Cardiac fibroblast (primary cell): ENCODE measurements at places on chromosomes 13 and 19.
A peak's percentile ranks its signal among the peaks of the same experiment; 100 is the strongest.

DNA sequence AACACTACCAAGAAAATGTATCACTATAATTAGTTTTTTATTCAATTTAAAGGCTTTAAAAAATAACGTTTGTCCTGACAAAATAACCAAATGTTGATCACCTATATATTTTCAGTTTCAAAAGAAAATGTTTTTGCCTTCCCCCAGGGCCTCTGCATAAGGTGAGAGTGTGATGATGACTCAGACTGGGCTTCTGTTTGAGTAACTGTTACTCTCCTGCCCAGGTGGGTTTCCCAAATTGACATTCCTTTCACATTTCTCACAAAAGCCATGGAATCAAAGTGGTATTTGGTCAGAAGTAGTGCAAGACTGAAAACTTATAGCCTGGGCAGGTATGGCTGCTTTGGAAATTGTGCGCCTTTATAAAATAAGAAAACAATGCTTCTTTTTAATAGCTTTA, 180.6 kb downstream of the COG6 start:
- no peak for DNase-seq

DNA sequence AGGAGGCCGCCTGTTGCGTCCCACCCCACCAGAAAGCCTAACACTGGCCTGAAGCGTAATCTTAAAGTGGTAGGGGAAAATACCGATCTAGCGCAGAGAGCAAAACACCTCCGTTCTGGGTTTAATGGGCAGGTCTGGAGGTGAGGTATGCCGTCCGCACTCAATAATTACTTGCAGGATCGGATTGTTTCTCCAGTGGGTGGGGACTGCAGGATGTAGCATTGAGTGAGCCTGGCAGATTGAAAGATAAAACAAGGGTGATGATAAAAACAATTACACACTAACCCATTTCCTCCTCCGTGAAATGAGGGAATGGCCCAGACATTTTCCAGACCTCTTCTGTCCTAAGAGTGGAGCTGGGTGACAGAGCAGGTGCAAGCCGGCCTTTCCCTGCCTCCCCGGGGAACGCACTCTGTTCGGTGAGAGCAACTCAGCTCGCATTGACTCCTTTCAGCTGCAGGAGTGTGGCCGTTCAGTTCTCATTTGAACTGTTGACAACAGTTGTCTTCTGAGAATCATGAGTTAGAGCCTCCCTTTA, 110.2 kb upstream of the DOCK9 start:
- DNase-seq: no peak

GRCh38 chr13:109678459-109678858, 107.9 kb downstream of the IRS2 start:
- no peak for DNase-seq

DNA sequence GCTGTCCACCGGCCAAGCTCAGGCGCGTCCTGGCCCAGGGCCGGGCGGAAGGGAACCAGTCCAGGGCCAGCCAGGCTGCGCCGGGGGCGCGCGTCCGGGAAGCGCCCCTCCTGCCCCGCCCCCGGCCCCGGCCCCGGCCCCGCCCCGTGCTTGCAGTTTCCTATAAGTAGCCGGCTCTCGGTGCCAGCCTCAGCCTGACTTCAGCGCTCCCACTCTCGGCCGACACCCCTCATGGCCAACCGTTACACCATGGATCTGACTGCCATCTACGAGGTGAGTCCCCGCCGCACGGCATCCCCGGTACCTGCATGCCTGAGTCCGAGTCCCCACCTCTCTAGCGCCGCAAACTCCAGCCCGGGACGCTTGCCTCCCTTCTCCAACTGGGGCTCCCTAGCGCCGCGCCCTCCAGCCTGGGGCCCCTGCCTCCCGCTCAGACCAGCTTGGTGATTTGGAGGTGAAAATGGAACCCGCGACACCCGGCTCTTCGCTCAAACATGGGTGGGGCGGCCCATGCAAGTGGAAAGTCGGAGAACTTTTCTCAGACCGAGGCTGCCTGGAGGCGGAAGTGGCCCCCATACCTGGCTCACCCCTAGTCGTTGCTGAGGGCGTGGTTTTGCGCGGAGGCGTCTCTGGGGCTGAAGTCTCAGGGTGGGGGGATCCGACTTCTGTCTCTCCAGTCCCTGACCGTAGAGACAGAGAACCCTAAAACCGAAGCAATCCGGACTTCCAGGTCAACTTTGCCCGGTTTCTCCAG, at the start of gene ZFP36:
Gene ZFP36, plus strand, starts transcription at position 192 of the 754 bp plus-strand sequence. Its CDS starts 58 bp downstream, at position 250.
- DNase-seq: peak; percentile 86

DNA sequence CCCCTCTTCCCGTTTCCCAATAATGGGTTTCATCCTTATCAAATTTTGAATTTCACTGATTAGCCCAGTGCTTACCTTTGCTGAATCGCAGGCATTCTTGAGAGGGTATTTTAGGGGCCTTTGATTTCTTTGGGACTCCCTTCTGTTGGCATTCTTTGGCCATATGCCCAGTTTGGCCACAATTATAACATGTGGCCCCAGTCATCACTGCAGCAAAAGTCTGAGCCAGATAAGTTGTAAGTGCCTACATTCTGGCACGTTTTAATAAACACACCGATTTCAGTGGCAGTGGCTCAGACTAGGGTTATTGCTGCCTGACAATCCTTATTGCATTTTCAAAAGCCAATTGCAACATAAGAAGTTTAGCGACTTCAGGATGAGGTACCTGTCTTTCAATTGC, 41.4 kb downstream of the ZNF726 start:
- DNase-seq: no peak

- no peak for DNase-seq
Observed at GRCh38 chr13:27968316-27969081, 616 bp downstream of the CDX2 start.

- peak; percentile 59 for DNase-seq
Observed at GRCh38 chr13:89514534-89515312, 1832.8 kb upstream of the MIR17HG start.

- no peak for DNase-seq
Observed at GRCh38 chr19:616747-617526, 16.4 kb downstream of the POLRMT start.

DNA sequence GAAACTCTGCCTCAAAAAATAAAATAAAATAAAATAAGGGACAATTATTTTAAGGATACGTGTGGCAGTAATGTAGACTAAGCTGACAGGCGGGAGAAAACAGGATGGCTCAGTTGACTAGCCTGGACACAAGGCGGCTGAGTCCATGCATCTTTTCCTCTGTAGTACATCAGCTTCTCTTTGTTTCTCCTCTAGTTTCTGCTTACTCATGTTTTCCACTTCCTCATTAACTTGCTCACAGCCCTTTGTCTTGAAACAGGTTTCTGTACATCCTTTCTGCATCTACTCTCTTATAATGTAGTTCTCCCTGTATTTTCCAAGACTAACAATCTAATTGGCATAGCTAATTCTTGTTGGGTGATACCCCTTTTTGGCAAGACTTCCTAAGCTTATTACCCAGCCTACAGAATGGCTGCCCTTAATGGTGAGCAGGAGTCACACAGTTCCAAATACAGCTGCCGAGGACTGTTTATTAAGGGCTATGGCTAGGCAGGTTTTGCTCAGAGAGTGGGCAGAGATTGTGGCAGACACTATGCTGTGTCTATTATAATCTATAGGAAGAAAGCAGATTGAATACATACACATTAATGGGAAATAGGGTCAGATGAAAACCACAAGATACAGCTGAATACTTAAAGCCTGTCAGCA, 58.7 kb upstream of the KLF5 start:
- peak; percentile 47 for DNase-seq

DNA sequence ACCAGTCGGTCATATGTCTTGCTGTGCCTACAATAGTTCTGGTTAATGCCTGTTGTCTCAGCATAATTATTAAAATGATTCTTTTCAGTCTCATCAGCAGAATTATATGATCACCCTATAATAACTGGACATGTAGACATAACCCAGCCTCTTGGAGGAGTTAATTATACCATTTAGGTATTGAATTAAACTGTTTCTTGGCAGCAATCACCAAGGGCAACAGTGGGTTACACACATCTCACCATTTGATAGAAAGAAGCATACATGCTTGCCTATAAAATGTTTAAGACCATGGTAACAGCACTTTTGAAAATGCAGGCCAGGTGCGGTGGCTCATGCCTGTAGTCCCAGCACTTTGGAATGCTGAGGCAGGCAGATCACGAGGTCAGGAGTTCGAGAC, 184.6 kb downstream of the RGCC start:
- DNase-seq: no peak

- DNase-seq: peak; percentile 34
Observed at GRCh38 chr19:56356944-56357343, 36.4 kb downstream of the ZNF582 start.

DNA sequence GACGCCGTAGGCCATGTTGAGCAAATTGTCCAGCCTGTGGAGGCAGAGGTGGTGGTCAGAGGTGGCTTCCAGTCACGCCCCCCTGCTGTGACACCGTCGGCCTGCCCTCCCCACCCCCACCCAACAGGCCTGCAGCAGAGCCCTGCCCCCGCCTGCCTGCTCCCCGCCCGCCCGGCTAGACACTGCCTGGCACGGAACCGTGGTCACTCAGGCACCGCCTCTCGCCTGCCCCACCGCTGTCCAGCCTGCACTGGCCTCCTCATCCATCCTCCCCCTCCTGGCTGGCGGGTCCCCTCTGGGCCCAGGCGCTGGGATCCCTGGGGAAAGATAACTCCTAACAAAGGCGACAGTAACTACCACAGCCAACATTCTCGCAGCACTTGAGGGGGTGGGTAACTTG, 21.7 kb downstream of the PRKCSH start:
- DNase-seq: no peak

- peak; percentile 82 for DNase-seq
Observed at GRCh38 chr19:42140125-42140754, 8.0 kb upstream of the POU2F2 start.

- DNase-seq: no peak
Observed at GRCh38 chr13:25177636-25178035, 5.5 kb upstream of the AMER2 start.

GRCh38 chr13:113558461-113558860, 26.1 kb upstream of the TFDP1 start:
- DNase-seq: no peak

DNA sequence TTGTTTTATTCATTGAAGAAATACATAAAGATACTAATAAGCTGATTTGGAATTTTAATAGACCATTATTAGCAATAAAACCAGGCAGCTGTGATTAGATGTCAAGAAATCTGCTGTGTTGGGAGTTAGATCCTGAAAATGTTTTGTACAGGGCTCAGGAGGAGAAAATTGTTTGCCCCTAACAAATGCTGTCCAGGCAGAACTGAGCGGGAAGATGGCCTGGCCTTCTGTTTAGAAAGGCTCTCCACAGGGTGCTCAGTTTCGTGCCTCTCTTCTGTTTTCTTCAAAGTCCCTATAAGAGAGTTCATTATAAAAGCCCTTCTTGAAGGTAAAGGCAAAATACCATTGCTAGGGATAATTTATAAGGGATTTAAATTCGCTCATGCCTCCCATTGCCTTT, 64.1 kb downstream of the ERCC5 start:
- no peak for DNase-seq

DNA sequence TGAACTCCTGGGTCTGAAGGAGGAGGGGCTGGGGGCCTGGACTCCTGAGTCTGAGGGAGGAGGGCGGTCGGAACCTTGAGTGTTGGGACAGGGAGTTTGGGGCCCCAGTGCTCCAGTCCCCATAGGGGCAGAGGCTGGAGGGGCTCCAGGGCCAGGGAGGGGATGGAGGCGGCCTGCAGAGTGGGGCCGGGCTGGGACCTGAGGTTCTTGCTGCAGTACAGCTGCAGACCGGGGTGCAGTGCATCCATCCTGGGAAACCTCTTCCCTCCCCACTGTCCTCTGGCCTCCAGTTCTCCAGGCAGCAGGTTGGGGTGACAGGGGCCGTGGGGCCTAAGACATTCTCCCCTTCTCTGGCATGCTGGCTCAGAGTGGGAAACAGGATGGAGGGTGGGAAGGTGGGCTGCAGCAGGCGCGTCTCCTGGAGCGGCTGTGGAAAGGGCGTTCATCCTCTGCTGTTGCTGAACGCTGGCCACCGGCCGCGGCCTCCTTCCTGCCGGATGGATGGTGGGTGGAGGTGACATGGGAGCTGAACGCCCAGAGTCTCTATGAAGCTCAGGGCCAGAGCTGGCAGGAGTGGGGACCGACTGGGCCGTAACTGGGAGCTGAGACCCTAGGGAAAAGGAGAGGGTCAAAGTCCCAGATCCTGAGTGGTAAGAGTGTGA, 1.6 kb downstream of the BRSK1 start:
- DNase-seq: peak; percentile 7

DNA sequence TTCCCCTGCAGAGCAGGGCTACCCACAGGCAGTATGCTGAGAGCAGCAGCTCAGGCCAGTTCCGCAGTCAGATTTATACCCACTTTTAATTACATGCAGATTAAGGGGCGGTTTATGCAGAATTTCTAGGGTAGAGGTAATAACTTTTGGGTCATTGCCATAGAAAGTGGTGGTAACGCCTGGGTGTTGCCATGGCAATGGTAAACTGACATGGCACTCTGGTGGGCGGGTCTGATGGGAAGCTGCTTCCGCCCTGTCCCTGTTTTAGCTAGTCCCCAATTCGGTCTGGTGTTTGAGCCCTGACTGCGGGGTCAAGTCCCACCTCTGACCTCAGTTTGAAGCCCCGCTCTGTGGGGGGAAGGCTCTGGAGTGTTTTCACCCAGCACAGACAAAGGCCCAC, 141.1 kb upstream of the VSTM2B start:
- DNase-seq: no peak

DNA sequence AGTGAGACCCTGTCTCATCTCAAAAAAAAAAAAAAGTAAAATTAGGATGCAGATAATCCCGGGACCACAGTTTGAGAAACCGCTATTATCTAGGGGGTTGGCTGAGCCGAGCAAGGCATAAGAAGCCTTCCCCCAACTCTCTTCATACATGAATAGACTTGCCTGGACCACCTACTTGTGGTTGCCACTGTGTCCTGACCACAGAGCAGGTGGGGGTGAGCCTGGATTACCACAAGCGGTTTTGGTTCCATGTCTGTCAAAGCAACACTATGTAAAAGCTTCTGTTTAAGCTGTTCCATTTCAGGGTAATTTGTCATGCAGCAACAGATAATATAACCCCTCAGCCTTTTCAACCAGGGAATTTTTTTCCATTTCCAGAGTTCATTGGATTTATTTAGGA, 3.3 kb upstream of the NAPA start:
- DNase-seq: no peak

DNA sequence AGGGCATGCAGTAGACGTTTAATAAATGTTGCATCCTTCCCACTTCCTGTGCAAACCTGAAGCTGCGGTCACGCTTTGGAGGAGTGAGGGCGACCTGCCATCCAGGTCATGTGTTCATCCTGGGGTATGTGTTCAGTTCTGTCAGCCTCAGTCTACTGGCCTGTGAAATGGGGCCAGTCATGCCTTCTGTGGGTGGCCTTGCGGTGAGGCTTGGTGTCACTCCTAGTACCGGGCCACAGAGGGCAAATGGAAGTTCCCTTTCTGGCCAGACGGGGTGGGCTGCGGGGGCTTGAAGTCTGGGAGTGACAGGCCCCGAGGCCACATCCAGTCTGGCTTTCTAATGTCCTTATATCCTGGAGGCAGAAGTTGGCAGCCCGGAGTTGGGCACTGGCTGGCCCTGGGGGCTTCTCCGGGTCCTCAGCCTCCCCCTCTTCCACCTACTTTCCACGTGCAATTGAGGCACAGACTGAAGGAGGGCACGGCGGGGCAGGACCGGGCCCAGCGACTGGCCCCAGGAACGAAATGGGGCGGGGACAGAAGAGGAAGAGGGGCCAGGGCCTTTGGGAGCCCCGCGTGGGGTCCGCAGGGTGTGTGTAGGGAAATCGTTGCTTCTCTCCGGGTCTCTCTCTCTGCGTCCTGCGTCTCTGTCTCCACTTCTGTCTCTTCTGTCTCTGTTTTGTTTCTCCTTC, 11.1 kb downstream of the PDE4A start:
- peak; percentile 50 for DNase-seq

- no peak for DNase-seq
Observed at GRCh38 chr13:32956595-32956933, 59.7 kb upstream of the KL start.

GRCh38 chr19:3625996-3626472, 556 bp downstream of the CACTIN start:
- no peak for DNase-seq
